Uterus (tissue), 4 donors: ENCODE measurements at places on chromosomes 2 and 18. TPM values are rescaled to one million over a fixed set of nuclear protein-coding genes. Genes with fewer than 3 reads are reported as not detected.

Gene UGT1A3
- not detected for total RNA-seq

Gene TUBA4B
- not detected for total RNA-seq

Gene EFEMP1
- 57.0 TPM for total RNA-seq

Gene TXNDC2
- total RNA-seq: not detected

Gene RGPD3
- under 0.01 TPM for total RNA-seq

Gene HMSD
- not detected for total RNA-seq

Gene KLHL30
- total RNA-seq: not detected

Gene SNED1
- 18.5 TPM for total RNA-seq

Gene CDH20
- total RNA-seq: not detected

Gene SERPINB10
- not detected for total RNA-seq

Gene IL18RAP
- total RNA-seq: 1.9 TPM

Gene SPHKAP
- total RNA-seq: not detected

Gene MMADHC
- total RNA-seq: 128 TPM

Gene TBR1
- total RNA-seq: not detected

Gene GPR45
- not detected for total RNA-seq

Gene IL18R1
- total RNA-seq: 4.8 TPM

Gene GCG
- not detected for total RNA-seq

Gene NAB1
- 80.5 TPM for total RNA-seq

Gene GIGYF2
- 125 TPM for total RNA-seq

Gene TEKT4
- total RNA-seq: not detected

Gene GYPC
- 35.1 TPM for total RNA-seq

Gene TCF23
- 19.4 TPM for total RNA-seq

Gene PXDN
- total RNA-seq: 30.9 TPM

Gene TCF7L1
- total RNA-seq: 10.2 TPM
